ENCODE measurements at places on chromosomes 1 and 21.

- DNase-seq: no peak
Observed at GRCh38 chr1:245041058-245041698, 113.6 kb upstream of the KIF26B start.

DNA sequence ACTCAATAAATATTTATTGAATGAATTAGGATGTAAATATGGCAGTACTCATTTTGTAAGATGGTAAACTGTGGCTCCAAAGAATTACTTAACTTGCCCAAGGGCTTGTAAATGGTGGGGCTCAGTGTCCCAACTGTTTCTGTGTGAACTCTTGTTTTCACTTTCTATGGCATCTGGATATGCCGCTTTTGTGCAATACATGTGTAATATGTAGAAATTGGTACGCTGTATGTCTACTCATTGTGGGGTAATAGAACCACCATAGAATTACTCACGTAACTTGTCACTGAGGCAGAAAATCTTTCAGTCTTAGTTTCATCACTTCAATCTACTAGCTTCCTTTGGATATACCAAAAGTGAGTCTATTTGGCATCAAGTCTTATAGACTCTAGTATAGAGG, 977 bp downstream of the PRPF3 start:
- DNase-seq: peak; percentile 19

DNA sequence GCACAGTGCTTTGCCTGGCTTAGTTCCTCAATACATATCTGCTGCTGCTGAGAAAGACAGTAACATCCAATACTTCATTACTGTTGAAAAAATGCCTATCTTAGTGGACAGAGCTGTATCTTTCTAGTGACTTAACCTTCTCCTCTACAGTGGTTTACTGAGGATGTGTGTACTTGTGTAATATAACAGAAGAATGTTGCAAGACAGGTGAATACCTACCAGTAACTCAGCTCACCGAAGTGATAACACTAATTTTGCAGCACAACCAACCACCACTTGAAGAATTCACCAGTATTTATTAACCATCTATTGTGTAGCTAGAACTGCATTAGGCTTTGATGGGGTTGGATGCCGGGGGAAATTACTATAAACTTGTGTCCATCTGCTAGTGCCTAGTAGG, 16.6 kb upstream of the TNN start:
- DNase-seq: no peak

GRCh38 chr21:25508364-25508763, 98.9 kb downstream of the MRPL39 start:
- no peak for DNase-seq

DNA sequence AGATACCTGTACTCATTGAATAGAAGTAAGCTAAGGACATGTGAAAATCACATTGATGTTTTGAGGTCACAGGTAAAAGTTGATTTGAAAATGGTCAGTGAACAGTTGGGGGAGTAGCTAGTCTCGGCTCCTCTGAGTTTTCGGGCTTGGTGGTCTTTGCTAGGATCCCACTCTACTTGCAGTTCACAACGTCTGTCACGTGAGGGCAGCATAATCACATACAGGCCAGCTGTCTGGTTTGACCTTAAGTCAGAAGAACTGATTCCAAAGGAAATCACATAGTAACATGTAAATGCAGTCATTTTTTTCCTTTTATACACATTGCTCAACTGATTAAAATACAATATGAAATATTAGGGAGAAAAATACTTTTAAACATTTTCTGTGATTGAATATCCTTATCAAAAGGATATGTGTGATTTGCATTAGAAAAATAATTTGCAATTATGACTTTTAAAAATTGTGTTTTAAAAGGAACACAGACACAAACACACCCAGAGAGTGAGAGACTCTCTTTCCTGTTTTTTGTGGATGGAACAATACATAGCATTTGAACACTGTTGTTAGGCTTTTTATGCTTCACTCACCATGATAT, 21.8 kb upstream of the PDC start:
- DNase-seq: peak; percentile 36

DNA sequence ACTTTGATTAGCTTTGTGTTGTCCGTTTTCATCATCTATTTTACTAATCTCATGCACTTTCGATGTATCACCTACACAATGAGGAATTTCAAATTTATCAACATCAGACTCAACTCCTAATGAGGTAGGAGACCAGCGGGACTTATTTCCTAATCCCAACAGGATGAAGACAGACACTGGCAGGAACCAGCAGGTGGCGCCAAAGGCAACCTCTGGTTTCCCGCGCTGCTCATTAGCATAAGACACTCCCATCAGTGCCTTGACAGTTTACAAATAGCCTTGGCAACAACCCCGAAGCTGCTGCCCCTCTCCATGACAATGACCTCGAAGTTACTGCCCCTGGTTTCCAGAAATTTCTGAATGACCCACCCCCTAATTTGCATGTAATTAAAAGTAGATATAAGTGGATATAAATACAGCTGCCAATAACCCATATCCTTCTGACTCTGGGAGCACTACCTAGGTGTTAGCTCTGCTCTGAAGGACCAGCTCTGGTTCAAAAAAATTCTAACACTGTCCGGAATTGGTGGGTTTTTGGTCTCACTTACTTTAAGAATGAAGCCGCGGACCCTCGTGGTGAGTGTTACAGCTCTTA, 974.8 kb downstream of the ADGRL2 start:
- no peak for DNase-seq

DNA sequence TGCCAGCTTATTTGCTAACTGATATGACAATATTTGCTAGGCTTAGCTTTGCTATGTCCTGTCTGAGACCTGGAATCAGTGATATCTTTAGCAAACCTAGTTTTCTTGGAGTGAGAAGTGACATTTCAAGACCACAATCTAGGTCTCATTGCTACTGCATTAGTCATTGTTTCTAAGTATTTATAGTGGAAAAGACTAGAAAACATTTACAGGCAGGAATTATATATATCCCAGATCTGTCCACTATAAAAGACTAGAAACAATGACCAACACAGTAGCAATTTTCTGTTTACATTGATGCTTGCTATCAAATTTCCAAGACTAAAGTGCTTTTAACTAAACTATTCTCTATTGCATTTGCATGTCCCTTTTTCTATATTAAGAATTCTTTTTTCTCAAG, 5.0 kb upstream of the RGS18 start:
- no peak for DNase-seq

GRCh38 chr21:38752051-38752505, 53.7 kb upstream of the ETS2 start:
- DNase-seq: no peak

- DNase-seq: no peak
Observed at GRCh38 chr1:110250749-110251148, 40.6 kb downstream of the KCNC4 start.

DNA sequence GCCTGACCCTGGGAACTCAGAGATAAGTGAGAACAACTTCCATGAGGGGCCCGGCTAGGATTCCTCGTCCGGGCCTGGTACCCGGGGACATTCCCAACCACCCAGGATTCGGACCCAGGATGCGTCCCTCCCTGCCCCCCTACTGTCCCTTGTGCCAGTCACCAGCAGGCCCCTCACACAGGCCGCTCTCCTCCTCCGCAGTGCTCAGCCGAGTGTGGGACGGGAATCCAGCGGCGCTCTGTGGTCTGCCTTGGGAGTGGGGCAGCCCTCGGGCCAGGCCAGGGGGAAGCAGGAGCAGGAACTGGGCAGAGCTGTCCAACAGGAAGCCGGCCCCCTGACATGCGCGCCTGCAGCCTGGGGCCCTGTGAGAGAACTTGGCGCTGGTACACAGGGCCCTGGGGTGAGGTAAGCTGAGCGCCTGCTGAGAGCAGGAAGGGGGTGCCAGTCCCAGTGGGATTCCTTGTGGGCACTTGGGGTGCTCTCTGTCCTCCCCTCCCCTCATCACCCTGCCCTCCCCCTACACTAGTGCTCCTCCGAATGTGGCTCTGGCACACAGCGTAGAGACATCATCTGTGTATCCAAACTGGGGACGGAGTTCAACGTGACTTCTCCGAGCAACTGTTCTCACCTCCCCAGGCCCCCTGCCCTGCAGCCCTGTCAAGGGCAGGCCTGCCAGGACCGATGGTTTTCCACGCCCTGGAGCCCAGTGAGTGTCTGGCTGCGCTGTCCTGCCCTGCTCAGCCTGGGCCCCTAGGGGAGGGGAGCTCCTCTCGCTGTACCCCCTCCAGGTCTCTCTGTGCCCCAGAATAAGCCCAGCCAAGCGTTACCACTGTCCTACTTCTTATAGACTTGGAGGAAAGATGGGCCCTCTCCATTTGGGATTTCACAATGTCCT, 9.8 kb downstream of the ADAMTSL4 start:
- no peak for DNase-seq

- DNase-seq: no peak
Observed at GRCh38 chr1:82116105-82116504, 315.4 kb downstream of the ADGRL2 start.

GRCh38 chr1:115156826-115157468, 67.6 kb upstream of the TSPAN2 start:
- DNase-seq: no peak

DNA sequence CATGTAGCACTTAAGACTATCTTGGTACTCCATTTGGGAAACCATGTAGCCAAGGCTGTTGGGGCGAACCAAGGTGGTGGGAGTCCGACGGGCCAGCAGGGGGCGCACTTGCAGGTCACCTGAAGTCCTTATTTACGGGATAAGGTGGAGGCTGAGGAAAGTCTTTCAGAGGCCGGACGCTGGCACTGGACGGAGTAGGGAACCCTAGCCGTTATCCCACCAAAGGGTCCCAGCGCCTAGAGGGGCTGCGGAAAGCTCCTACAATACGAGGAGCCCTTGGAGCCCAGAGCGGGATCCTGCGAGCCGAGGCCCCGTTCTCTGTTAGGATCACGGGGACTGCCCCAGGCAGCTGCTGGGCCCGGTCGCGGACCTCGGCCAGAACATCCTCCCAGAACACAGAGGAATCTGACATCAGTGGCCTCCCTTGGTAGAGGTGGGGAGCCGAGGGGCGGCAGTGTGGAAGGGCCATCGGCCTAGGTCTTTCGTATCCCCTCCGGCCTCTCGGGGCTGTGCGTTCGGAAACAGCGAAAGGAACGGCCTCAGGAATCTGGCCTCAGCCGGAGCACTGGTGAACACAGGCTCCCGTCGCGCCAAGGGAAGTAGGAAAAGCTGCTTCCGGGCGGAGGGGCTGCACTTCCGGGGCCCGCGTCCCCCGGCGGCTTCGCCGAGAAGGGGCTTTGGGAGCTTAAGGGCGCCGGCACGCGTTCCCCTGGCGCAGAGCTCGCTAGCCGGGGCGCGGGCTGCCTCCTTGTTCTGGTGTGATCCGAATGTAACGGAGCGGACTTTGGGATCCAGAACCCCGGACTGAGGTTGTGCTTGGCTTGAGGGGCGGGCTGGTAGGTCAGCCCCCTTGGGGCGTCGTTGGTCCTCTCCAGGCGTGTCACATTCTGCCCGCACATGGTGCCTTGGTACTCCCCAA, 29.9 kb upstream of the RPTN start:
- peak; percentile 78 for DNase-seq

Measured in CD4-positive, alpha-beta T cell treated with Interleukin-10 for 1 hour (primary cell).